H1 (cell line): ENCODE measurements at places on chromosomes 1 and 21. TPM values are rescaled to one million over a fixed set of nuclear protein-coding genes. Genes with fewer than 3 reads are reported as not detected.

The PRMT2 gene
- total RNA-seq: 45.8 and 47.2 TPM in 2 replicates

The UBL4B gene
- total RNA-seq: not detected in 2 replicates

The PLA2G2F gene
- not detected in 2 replicates for total RNA-seq

The VAMP4 gene
- 12.4 and 13.9 TPM in 2 replicates for total RNA-seq

- H3K36me3 ChIP-seq: no peaks in the 10 kb centered on the region
- no peak overlapping the region for H3K27ac ChIP-seq
- no peaks in the 10 kb centered on the region for H3K27me3 ChIP-seq
- H3K4me3 ChIP-seq: no peak overlapping the region
- H3K4me1 ChIP-seq: no peaks in the 10 kb centered on the region
- no peak for DNase-seq
These were observed 12.5 kb upstream of the ABCB10 start for GRCh38 chr1:229570891-229571516.

GRCh38 chr21:37378700-37379139 is 12.1 kb downstream of the DYRK1A start:
- no peaks in the 10 kb centered on the region for H3K36me3 ChIP-seq
- no peak overlapping the region for H3K4me3 ChIP-seq
- H3K27ac ChIP-seq: no peak overlapping the region
- DNase-seq: no peak
- peaks cover 16% of the 10 kb centered on the region; the same call in 1 of the 2 replicates for H3K4me1 ChIP-seq
- H3K27me3 ChIP-seq: no peaks in the 10 kb centered on the region

DNA sequence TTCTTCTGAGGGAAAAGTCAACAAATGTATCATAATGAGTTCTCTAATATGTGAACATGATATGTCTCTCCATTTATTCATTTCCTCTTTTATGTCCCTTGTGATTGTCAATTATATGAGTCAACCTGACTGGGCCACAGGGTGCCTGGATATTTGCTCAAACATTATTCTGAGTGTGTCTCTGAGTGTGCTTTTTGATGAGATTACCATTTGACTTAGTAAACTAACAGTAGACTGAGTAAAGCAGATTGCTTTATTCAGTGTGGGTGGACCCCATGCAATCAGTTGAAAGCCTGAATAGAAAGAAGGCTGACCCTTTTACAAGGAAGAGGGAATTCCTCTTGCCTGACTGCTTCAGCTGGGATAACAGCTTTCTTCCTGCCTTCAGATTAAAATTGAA is 142.6 kb downstream of the SLC35F3 start:
- DNase-seq: no peak
- no peak overlapping the region for H3K27ac ChIP-seq
- no peaks in the 10 kb centered on the region for H3K27me3 ChIP-seq
- H3K4me3 ChIP-seq: no peak overlapping the region

DNA sequence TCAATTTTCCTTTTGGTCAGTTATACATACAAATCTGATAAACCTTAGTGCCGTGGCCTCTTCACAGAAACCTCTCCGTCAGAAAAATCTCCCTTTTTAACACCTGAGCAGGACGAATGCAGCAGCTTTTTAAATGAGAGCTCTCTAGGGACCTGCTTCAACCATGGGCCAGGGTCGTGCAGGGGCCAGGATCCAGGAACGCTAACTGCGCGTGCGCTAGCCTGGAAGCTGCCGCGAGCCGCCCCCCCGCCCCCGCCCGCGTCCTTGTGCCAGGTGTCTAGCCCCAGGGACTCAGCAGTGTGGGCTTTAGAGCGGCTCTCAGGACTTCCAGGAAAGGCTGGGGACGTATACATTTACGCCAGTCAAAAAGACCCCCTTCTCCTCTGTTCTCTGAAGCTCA is 136.8 kb upstream of the FMN2 start:
- H3K4me1 ChIP-seq: no peaks in the 10 kb centered on the region
- no peak overlapping the region for H3K4me3 ChIP-seq
- DNase-seq: no peak
- no peaks in the 10 kb centered on the region for H3K36me3 ChIP-seq
- no peaks in the 10 kb centered on the region for H3K27me3 ChIP-seq

GRCh38 chr21:39087238-39088030 is 95.8 kb downstream of the PSMG1 start:
- no peak overlapping the region for H3K4me3 ChIP-seq
- peaks cover 3% of the 10 kb centered on the region for H3K4me1 ChIP-seq

- no peak overlapping the region for H3K27ac ChIP-seq
- H3K4me1 ChIP-seq: peaks cover 4% of the 10 kb centered on the region; the same call in 1 of the 2 replicates
- H3K4me3 ChIP-seq: no peak overlapping the region
- no peaks in the 10 kb centered on the region for H3K27me3 ChIP-seq
These were observed 19.6 kb upstream of the CBR3 start for GRCh38 chr21:36115138-36115730.

GRCh38 chr1:107344268-107344760 is 203.5 kb downstream of the NTNG1 start:
- H3K36me3 ChIP-seq: no peaks in the 10 kb centered on the region
- DNase-seq: no peak
- H3K4me3 ChIP-seq: no peak overlapping the region
- H3K4me1 ChIP-seq: peaks cover 3% of the 10 kb centered on the region

DNA sequence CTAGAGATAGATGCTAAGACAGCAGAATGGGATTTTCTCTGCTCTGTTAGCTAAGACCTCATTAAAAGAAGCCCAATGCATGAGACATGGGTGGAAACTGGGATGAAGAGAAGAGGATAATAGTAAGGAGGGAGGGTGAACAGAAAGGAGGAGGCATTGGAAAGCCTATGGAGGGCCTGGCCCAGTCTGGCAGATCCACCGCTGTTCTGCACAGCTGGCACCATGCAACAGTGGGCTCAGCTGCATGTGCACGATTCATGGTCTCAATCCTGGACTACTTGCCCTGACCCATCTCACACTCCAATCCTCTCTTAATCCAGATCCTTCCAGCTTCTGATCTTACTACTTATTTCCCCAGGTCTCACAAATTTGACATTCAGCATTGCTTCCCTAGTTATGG is 2.2 kb downstream of the PHC2 start:
- no peak overlapping the region for H3K27ac ChIP-seq
- no peaks in the 10 kb centered on the region; the same call in none of the 2 replicates for H3K4me1 ChIP-seq
- H3K27me3 ChIP-seq: no peaks in the 10 kb centered on the region
- H3K4me3 ChIP-seq: no peak overlapping the region

DNA sequence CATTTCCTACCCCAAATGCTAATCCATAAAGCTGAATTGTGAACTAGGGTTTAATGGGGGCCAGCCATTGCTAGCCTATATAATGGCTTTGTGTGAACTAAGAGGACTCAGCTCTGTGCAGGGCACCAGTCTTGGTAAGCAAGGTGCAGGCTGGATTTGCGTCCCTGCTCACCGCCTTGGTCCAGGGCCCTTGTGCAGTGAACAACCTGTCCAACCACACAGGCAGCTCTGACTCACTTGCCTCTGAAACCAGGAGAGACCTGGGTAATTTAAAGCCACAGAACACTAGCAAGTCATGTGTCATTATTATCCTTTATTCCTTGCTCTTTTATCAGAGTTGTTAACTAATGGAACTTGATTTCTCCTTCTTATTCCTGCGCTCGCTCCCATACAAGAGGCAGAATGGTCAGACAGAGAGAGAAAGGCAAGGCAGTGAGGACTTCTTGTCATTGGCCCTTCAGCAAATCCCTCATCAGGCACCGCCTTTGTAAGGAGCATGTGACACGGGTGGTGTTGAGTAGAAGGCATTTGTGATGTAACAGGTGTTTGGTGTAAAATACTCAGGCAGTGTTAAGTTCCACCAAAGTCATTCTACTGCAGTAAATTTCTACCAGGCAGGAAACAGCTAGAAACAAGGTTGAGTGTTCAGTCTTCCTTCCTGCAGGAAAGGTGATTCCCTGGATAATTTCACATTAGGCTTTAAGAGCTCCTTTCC is 67.3 kb upstream of the OLIG2 start:
- no peak overlapping the region for H3K27ac ChIP-seq
- no peaks in the 10 kb centered on the region for H3K27me3 ChIP-seq
- no peaks in the 10 kb centered on the region for H3K36me3 ChIP-seq
- no peak overlapping the region for H3K4me3 ChIP-seq
